ENCODE measurements at places on chromosomes 7 and 10.
A peak's percentile ranks its signal among the peaks of the same experiment; 100 is the strongest.

GRCh38 chr7:47746468-47746867 lies 164.6 kb upstream of the TNS3 start:
- DNase-seq, result no peak

DNA sequence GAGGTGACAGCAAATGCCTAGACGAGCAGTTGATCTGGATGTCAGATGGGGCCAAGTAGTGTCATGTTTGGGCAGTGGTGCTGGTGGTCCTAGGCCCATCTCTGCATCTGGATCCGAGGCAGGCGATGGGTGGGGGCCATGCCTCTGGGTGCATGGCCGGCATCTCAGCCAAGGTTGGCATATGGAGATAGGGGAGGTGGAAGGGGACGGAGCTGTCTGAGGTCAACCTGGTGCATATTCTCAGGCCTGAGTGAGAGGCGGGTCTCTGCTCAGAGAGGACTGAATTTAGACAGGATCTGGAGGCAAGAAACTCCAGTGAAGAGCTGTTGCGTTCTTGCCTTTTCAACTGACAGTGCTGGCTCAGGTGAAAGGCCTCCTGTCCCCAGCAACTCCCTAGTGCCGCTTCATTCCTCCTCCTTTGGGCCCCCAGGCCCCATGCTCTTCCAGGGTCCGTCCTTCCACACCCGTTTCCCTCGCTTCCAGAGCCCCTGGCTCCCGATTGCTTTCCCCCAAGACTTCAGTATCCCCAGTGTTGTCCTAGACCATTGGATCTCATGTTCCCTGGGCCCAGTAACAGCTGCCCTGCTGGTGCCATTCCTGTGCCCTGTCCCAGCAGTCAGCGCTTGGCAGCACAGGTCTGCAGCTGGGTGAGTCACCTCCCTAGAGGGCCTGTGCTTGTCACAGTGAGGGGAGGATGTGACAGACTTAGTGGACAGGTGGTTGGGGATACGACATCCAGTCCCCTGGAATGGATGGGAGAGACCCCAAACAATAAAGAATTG lies 32.6 kb downstream of the GBX1 start:
- no peak for DNase-seq

DNA sequence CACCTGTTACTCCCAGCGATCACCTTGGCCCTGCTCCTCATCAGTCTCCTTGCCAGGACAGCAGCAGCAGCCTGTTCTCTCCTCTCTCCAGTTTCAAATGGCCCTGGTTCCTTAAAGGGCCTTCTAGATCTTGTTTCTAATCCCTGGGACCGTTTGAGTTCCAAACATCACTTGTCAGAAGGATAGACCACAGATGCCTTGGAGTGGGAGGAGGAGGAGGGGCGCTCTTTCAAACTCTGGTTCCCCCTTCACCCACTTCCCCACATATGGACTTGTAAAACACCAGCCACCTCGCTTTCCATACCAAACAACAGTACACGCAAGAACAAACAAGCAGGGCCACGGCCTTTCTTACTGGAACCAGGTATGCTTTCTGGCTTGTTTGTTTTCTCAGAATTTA lies 104.8 kb downstream of the PLXNA4 start:
- DNase-seq, result no peak

GRCh38 chr10:127694580-127695193 lies 42.3 kb upstream of the FOXI2 start:
- no peak for DNase-seq

DNA sequence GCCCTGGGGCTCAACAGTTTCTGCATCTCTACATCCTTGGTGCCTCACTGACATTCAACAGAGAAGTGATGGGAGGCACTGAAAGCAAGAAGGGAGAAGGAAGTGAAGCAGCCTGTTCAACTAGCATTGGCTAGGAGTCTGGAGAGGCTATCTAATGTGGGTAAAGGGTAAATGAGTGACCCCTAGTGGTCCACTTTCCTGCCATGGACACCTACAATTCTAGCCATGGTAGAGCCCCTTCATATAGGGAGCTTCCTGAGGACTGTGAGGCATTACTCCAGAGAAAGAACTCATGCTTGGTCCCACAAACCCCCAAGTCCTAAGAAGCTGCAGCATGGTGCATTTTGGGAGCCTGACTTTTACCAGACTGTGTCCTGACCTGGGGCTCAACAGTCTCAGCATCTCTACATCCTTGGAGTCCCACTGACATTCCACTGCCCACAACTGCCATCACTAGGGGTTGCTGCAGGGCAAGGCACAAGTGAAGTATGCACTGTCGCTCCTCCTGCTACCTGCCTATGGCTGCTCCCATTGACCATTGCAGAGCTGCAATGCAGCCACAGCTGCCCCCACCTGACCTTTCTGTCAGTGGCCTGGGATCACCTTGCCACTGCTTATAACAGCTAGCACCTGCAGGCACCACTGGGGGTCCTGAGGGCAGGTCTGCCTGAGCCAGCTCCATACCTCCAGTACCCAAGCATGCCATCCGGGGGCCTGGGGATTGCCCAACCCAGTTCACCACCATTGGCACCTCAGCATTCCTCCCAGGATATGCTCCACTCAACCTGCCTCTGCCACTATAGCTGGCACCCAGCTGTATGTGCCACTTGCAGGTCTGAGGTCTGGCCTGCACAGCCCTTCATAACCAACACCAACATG lies 44.1 kb upstream of the CDK6 start:
- no peak for DNase-seq

- DNase-seq, result no peak
Measured at GRCh38 chr7:68770649-68771048, 827.6 kb upstream of the AUTS2 start.

GRCh38 chr7:101924171-101924570 lies 106.7 kb downstream of the CUX1 start:
- no peak for DNase-seq

DNA sequence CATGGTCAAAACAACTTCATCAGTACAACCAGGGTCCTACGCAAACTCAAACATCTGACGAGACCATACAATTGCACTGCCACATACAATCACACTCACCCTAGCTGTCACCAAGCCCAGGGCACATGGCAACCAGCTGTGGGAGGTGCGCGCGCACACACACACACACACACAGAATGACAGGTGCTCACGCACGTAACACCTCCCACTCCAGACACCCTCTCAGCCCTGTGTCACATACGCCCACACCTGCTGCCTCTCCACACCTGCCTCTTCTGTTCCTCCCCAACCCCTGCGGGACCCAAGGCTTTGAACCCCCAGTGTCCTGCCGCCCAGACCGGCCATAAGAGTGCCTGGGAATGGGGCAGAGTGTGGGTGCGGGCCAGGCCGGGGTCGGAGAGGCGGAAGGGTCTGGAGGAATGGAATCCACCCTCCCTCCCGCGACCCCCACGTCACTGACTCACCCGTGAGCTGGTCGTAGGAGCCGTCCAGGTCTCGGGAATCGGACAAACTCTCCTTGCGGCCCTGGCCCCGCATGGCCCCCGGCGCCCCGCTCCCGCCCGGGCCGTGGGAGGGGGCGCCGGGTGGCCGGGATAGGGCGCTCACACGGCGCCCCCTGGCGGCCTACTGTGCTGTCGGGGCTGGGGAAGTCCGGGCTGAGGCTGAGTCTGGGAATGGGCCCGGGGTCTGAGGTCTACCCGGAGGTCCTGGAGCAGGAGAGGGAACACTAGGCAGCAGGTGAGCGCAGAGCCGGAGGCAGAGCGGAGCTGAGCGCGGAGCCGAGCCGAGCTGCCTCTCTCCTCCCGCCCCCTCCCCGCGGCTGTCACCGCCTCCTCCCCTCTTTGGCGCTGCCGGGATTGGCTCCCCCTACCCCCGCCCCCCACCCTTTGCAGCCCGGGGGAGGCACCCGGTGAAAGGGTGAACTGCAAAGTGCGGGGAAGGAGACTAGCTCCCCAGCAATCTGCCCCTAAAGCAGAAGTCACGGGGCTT lies at the start of gene KCNIP2:
Gene KCNIP2 (minus strand): TSS at position 769 of the 990 bp plus-strand sequence. CDS start 232 bp downstream, at position 537.
- DNase-seq, result no peak

GRCh38 chr7:30553141-30553540 lies 41.5 kb upstream of the GARS1 start:
- DNase-seq, result no peak

- no peak for DNase-seq
Measured at GRCh38 chr7:14400271-14400670, 410.8 kb upstream of the ETV1 start.

GRCh38 chr7:26291699-26292538 lies at the start of gene SNX10:
TSS of gene SNX10 (plus strand) at chr7:26291862. CDS start at chr7:26346443, 54,581 bp downstream.
- DNase-seq, result peak; percentile 36

- no peak for DNase-seq
Measured at GRCh38 chr7:137949416-137950262, 52.2 kb downstream of the CREB3L2 start.

GRCh38 chr10:82267960-82268359 lies 393.0 kb downstream of the NRG3 start:
- no peak for DNase-seq

DNA sequence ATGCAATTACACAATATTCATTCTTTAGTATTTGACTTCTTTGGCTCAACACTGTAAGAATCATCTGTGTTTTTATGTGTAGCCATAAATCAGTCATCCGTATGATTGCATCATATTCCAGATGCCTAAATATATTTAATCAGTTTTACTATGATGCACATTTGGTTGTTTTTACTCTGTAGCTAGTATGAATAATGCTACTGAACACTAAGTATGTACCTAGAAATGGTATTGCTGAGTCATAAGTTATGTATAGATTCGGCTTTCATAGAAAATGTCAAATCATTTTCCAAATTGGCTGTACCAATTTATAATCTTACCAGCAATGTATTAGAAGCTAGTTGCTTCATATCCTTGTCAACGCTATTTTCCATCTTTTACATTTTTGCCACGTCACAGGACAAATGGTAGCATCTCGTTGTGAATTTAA lies 197.3 kb upstream of the PLXNA4 start:
- no peak for DNase-seq

GRCh38 chr7:5559576-5560240 lies 136.1 kb upstream of the TNRC18 start:
- DNase-seq, result no peak

DNA sequence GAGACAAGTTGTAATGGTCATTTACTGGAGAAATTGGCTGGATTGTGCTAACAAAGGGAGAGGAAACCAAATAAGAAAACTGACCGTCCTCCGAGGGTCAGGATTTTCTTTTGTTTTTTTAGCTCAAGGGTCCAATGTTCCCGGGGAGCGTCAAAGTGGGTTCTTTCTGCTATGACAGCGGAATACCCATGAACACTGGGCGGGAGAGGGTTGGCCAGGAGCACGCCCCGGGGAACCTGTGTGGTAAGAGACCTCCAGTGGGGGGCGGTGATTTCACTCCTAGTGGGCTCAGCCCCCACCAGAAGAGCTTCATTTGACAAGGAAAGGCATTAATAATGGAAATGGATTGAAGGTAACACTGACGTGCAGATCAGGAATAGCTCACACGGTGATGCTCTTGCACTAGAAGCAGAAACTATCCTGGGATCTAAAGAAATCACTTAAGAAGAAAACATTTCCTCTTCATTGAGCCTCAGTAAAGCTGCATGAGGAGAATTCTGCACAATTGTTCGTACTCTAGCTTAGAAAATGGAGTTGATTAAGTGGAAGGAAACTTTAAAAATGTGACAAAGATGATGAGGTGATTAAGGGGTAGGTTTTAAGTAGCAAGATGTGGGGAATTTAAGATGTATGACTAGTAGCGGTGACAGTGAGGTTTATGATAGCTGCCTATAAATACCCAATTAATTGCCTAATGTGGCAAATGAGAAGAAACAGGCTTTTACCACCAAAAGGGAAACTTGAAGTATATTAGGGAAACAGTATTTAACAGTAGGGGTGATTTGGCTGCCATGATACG lies 627.2 kb downstream of the SUGCT start:
- DNase-seq, result no peak

DNA sequence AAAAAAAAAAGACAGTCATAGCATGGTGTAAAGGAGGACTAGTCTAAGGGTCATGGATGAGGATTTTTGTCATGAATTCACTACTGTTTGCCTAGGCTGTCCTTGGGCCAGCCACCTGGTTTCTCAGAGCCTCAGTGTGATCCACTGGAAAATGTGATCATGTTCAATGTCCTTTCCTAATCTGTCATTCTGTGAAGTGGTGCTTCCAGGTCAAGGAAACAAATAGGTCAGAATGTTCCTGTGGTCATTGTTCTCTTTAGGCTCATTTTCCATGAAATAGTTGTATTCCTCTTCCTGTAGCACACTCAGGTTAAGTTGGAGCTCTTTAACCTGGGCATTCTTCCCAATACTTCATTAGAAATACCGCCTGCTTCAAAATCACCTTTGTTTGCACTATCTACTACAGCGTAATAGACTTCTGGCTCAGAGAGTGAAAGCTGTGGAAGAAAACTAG lies 16.5 kb downstream of the CD36 start:
- no peak for DNase-seq

- no peak for DNase-seq
Measured at GRCh38 chr7:42972699-42973500, 40.7 kb downstream of the MRPL32 start.

GRCh38 chr7:145263886-145264285 lies 428.0 kb upstream of the TPK1 start:
- no peak for DNase-seq

Data from stimulated activated CD8-positive, alpha-beta memory T cell treated with anti-CD3 and anti-CD28 coated beads, Interleukin-12 subunit alpha, Interleukin-12 subunit beta, amount 100 ng/mL, for 1 hour (primary cell).